ENCODE measurements at places on chromosomes 2 and 18.

GRCh38 chr2:6932828-6933227, 15.6 kb downstream of the RNF144A start:
- DNase-seq: no peak

DNA sequence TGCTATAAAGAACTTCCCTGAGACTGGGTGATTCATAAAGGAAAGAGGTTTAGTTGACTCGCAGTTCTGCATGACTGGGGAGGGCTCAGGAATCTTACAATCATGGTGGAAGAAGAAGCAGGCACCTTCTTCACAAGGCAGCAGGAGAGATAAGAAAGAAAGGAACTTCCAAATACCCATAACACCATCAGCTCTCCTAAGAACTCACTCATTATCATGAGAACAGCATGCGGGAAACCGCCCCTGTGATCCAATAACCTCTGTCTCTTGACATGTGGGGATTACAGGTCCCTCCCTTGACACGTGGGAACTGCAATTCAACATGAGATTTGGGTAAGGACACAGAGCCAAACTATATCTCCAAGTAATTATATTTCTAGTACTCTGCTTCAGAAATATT, 163.8 kb upstream of the CDH20 start:
- no peak for DNase-seq

GRCh38 chr2:23563673-23564614, 179.0 kb downstream of the KLHL29 start:
- DNase-seq: no peak

DNA sequence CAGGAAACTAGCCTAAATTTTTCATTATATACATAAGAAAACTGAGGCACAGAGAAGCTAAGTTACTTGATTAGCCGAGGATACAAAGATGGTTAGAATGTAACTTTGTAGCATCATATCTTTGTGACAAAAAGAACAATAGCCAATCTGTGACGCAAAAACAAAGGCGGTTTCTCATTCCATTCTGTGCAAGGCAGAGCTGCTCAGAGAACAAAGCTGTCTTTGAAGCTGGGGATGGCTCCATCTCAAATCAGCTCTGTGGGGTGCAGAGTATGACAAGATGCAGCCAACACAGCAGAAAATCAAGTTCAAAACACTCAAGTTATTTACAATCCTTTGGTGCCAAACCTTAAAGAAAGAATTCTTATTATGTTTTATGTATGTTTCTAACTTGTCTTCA, 81.9 kb upstream of the VWC2L start:
- no peak for DNase-seq

Data from hematopoietic multipotent progenitor cell treated with erythropoietin and hydrocortisone succinate and interleukin-3 and kit ligand, for 15 days (in vitro differentiated cells).